Activated naive CD4-positive, alpha-beta T cell (primary cell): ENCODE measurements at places on chromosomes 6 and 20.

DNA sequence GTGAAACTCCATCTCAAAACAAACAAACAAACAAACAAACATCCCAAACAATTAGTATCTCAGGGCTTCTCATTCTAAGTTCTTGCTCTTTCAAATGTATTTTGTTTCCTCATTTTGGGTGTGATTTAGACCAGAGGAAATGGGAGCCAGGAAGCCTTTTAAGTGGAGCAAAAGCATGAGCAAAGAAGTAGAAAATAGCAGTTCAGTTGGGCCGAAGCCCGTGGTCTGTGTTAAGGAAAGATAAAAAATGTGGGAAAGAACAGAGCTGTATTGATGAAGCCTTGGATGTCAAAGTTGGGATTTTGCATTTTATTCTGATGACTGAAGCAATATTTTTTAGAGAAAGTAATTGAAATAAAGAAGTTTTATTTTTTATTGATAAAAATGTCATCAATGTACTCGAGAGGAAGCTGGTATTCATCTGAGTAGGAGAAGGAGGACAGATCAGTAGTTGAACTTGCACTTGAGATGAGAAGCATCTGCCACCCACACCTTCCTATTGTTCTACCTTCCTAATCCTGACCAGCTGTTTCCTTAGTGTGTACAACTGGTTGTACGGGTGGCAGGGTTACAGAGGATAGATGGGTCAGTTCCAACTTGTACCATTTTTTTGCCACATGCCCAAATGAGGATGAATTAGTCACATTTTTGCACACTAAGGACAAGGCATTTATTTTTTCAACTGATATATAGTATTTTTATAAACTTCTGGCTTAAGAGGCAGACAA, 56.1 kb downstream of the KIAA0408 start:
- DNase-seq: no peak

DNA sequence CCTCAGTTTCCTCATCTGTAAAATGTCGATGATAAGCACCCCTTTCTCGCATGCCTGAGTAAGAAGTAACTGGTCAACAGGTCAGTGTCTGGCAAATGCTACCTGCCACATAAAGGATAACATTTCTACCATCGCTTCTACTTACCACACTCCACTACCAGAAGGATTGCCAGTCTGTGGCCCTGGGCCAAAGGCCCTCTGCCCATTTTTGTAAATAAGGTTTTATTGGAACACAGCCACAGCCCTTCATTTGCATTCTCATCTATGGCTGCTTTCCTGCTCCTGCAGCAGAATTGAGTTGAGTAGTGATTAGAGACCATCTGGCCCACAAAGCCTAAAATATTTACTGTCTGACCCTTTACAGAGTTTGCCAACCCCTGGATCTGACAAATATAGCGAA, 121.8 kb downstream of the TOX2 start:
- DNase-seq: no peak

DNA sequence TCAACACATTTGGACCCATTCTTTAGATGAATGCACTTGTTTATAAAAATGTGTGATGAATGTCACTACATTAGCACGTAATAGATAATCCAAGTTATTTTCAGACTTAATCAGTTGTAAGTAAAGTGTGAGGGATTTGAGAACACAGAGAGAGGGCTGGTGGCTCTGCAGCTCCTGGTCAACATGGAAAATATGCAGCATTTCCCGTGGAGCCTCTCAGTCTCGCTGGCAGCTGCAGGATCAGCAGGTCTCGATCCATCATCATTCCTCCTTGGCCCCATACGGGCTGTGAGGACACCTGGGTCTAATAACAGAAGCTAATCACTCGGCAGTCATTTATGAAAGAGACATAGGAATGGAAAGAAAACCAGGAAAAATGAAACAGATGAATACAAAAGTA, 390.2 kb downstream of the PRKN start:
- DNase-seq: no peak

- no peak for DNase-seq
Measured at GRCh38 chr20:19682249-19682648, 75.8 kb upstream of the RIN2 start.

GRCh38 chr20:14199111-14199510, 138.3 kb downstream of the FLRT3 start:
- DNase-seq: no peak

DNA sequence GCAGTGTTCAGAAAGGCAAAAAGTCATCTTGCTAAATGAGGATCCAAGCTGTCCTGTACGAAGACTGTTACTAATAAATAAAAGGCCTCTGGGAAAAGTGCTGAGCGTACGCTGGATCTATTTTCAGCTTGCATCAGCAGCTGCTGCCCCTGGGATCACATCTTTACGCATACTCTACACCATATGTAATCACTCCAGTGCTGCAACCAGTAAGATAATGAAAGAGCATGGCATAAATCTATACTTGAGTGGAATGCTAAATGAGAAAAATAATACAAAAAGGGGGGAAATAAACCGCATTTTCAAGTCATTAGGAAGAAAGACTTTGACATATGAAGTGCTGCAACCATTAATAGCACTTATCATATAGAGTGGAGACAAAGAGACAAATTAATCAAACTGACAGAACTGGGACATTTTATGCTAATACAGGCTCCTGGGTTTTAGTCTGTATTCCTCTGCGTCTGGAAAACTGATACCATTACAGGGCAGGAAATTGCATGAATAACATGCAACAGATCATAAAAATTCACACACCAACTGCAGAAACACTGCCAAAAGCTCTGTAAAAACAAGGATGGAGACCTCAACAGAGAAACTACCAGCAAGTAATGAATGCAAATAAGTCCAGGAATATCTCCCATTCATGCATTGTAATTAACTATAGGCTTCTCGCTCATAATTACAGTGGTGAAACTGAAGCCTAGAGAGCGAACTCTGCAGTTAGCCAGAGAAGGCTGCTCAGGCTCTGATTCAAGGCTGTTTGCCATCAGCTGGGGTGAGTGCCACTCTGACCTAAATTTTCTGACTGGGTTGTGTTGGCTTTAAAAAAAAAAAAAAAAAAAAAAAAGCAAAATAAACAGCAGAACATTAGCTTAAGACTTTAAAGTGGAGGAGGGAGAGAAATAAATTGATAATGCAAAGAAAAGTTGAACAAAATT, 83.8 kb downstream of the GJA10 start:
- no peak for DNase-seq

DNA sequence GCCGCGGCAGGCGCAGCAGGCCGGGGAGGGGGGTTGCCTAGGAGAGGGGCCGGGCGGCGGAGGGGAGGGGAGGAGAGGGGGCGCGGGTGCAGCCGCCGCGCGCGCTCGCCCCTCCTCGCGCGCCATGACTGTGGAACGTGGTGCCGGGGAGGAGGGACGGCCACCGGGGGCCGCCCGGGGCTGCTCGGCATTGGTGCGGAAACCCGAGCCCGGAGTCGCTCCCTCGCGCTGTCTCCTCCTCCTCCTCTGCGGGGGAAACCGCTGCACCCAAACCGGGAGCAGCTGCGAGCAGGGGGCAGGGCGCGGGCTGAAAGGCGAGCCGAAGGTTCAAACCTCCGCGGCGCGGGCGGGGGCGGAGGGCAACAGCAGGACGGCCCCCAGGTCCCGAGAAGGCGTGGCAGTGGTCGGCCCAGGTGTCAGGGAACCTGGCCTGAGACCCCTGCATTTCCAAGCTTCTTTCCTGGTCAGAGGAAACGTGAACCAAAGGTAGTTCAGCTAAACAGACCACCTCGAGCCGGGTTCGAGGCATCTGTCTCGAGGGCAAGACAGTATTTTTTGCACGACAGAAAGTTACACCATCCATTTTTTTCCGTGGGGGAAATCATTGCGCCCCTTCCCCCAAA, 1.4 kb upstream of the TRERF1 start:
- peak; percentile 58 for DNase-seq

GRCh38 chr6:87808005-87808757, 106.1 kb upstream of the AKIRIN2 start:
- no peak for DNase-seq

GRCh38 chr20:2746636-2747265, 53.7 kb downstream of the CPXM1 start:
- no peak for DNase-seq

DNA sequence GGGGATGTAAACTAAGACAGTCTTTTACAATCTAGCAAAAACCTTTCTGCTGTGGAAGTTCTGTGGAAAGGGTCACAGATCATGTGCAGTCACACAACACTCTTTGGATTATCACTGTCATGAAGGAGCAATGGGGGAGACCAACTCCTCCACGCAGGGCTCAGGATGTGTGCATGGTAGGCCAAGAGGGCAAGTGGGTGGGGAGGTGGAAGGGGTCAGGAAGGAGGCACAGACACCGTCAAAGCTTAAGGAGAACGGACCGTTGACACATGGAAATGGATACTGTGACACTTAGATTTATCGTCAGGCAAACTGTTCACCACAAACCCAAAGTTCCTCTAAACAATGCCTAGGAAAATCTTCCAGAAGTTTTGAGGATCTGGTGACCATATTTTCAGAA, 215.8 kb downstream of the PAX1 start:
- no peak for DNase-seq

GRCh38 chr6:137989664-137990063, 117.6 kb downstream of the PERP start:
- no peak for DNase-seq

DNA sequence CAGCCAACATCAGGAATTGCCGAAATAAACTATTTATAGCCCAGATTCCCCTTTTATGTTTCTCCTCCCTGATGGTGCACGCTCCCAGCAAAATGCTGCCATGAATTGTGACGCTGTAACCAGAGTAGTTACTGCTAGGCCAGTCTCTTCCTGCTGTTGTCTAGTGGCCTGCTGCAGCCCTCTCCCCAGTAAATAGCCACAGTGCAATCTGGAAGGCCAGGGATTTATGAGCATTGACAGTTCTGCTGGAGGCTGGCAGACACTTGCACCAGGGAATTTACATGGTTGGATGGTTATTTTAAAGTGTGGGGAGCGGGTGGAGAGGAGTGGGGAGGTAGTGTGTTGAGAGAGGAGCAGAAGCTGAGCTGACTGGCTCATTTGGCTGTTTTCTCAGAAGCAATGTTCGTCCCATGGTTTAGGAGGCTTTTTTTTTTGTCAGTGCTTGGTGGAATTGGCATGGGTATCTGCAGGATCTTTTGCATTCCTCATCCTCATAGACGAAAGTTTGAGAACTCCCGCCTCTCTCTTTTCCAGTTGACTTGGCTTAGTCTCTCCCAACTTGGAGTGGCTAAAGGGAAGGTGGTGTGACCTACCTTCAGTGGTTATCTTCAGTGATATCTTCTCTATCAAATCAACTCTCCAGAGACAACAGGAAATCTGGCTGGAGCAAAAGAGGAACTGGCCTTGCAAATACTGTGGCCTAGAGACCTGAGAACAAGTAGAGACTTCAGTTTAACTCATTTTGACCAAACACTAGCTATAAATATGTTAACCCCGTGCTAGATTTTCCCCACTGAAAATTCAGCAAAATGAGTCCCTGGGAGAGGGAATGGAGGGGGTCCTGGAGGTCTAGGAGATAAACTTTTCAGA, 99.3 kb upstream of the VSTM2L start:
- no peak for DNase-seq

GRCh38 chr20:26163890-26164289, 467.2 kb upstream of the ZNF337 start:
- no peak for DNase-seq

- DNase-seq: no peak
Measured at GRCh38 chr20:56391596-56392131, 351 bp downstream of the AURKA start.

DNA sequence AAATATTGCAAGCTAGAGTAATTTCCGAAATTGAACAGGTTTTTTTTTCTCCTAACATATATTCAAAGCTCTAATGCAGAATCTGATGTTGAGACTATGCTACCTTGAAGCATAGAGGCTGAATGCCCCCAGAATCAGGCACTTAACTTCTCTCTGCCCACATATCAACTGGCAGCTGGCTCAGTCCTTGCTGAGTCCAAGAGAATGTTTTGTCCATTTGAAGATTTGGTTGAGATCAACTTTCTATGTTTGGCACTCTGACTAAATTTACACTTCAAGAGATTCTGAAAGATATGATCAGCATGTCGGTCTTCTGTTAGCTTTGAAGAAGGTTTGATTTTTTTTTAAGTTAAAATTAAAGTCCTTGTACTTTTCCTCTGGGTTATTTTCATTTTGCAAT, 1298.1 kb downstream of the EPHA7 start:
- DNase-seq: no peak

DNA sequence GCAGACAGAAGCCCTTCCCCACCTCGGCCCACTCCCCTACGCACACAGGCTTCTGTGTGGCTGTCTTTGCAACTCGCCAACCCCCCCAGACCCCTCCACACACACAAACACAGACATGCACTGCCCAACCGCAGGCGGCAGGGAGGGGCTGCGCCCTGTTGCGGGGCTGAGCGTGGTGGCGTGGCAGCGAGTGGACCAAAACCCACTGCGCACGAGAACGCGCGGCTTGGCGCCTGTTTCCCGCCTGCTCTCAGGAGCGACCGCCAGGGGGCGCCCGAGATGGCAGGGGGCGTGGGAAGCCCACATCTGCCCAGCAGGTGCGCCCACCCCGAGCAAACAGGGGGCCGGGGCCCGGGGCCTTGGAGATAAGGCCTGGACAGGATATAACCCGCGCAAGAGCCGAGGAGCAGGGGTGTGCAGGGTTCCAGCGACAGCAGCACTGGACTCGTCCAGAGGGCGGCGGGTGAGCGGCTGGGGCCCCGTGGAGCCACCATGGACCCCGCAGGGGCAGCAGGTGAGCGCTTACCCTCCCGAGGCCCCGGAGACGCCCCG, at the start of gene RBPJL:
Gene RBPJL, plus strand, starts transcription at position 410 of the 552 bp plus-strand sequence. Its CDS starts 83 bp downstream, at position 493.
- DNase-seq: peak; percentile 30

DNA sequence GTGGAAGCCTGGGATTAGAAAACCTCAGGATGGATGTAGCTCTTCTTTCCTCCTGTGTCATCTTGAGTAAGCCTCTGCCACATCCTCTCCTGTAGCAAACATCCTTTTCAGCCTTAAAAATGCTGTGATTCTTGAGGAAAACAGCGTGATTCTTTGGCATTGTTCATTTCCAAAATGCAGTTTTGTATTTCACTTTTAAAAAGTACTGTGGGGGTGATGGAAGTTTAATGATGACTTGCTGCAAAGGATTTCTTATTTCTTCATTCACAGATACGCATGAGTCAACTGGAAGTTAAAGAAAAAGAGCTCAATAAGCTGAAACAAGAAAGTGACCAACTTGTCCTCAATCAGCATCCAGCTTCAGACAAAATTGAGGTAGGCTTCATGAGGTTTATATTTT, 23.9 kb upstream of the SNRNP48 start:
- DNase-seq: no peak

DNA sequence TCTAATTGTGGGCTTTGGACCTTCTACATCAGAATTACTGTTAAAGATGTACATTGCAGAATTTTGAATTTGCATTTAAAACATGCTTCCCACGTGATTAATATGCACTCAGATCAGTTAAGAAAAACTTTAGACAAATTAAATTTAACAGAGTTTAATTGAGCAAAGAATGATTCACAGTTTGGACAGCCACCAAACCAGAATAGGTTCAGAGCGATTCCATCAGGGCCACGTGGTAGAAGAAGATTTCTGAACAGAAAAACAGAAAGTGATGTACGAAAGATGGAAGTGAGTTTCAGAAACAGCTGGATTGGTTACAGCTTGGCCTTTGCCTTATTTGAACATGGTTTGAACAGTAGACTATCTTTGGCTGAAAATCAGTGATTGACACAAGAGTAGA, 704.2 kb upstream of the MAP3K7 start:
- DNase-seq: no peak

GRCh38 chr6:87200469-87201175, 45.3 kb downstream of the ZNF292 start:
- no peak for DNase-seq
